ENCODE measurements at places on chromosomes 7 and 10. TPM values are rescaled to one million over a fixed set of nuclear protein-coding genes. Genes with fewer than 3 reads are reported as not detected.

GRCh38 chr10:89452193-89452592, 37.8 kb downstream of the IFIT5 start:
- no peak for DNase-seq

The LRRC18 gene
- total RNA-seq: not detected

- no peak for DNase-seq
These were observed 172.2 kb downstream of the C7orf25 start for GRCh38 chr7:42739638-42740037.

The ZNF727 gene
- 0.29 TPM for total RNA-seq

DNA sequence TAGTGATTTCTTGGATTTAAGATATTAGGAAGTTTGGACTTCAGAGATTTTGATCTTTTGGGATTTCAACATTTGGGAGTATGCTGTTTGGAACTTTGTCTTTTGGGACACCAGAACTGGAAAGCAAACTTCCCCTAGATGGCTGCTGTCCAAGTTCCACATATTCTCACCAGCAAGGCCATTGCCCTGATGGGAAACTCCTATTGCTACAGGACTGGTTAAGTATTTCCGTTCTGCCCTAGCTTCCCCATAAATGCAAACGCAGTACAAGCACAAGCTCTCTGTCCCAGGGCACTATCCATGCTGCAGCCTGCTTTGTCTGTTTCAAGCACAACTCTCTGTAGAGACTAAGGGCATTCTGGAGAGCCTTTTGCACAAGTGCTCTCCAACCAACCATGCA, 79.3 kb upstream of the SLC25A13 start:
- no peak for DNase-seq

DNA sequence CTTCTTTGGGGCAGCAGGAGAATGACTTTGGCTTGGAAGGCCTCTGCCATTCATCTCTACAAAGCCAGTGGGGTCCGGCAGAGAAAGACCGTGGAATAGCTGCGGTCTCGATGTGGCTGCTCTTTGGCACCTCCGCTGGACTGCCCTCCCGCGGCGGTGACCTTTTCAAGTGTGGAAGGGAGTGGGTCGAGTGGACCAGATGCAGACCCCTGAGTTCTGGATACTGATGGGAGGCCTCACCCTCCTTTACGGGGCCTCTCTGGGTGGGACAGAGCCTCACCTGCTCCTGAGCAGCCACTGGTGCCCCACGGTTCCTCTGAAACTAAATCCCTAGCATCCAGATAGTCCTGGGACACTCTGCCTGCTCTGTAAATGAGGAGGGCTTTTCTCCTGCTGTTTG, 113.1 kb downstream of the NT5C2 start:
- no peak for DNase-seq

The SNCG gene
- total RNA-seq: 1.7 TPM

DNA sequence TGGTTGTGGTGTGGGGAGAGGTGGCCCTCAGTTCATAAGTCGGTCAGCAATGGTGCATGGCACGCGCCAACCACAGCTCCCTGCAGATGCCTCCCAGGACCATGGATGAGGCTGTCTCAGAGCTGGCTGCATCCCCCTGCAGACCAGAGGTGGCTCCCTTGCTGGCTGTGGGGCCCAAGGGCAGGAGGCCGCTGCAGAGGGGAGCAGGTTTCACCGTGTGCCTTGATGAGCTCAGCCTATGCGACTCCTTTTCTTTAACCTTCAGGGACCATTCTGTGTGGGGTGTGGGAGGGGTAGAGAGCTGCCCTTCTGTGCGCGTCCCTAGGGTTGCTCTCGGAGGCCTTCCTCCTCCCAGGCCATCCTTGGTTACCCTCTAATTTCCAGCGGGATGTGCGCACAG, 152.4 kb downstream of the ACTR3B start:
- DNase-seq: no peak

DNA sequence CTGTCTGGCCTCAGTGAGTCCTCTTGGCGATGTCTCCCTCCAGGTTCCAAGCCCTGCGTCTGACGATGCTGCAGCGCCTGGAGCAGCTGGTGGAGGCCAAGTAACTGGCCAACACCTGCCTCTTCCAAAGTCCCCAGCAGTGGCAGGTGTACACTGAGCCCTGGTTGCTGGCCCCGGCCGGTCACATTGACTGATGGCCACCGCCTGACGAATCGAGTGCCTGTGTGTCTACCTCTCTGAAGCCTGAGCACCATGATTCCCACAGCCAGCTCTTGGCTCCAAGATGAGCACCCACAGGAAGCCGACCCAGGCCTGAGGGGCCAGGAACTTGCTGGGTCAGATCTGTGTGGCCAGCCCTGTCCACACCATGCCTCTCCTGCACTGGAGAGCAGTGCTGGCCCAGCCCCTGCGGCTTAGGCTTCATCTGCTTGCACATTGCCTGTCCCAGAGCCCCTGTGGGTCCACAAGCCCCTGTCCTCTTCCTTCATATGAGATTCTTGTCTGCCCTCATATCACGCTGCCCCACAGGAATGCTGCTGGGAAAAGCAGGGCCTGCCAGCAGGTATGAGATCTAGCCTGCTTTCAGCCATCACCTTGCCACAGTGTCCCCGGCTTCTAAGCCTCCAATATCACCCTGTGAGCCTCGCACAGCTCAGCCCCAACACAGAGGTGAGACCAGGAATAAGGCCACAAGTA, 7.3 kb upstream of the ZNF22 start:
- DNase-seq: no peak

DNA sequence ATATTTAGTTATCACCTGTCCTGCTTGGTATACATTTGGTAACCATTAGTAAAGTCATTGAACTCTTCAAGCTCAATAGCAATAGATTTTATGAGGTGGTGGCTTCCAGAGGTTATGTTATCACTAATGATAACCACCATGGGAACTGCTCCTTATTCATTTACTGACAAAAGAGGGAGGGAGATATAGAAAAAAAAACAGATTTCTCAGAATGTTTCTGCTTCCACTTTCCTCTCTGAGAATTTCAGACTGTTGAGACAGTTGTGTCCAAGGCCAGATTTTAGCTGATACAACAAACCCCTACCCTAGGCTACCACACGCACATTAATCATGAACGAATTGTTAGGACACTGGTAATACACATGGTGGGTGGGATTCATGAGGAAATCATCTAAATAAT, 154.0 kb upstream of the AOAH start:
- DNase-seq: no peak
